Heart left ventricle (tissue), 16 donors: ENCODE measurements at places on chromosomes 1 and 21. TPM values are rescaled to one million over a fixed set of nuclear protein-coding genes. Genes with fewer than 3 reads are reported as not detected.

Gene C1orf53
- 15.2 TPM for total RNA-seq

DNA sequence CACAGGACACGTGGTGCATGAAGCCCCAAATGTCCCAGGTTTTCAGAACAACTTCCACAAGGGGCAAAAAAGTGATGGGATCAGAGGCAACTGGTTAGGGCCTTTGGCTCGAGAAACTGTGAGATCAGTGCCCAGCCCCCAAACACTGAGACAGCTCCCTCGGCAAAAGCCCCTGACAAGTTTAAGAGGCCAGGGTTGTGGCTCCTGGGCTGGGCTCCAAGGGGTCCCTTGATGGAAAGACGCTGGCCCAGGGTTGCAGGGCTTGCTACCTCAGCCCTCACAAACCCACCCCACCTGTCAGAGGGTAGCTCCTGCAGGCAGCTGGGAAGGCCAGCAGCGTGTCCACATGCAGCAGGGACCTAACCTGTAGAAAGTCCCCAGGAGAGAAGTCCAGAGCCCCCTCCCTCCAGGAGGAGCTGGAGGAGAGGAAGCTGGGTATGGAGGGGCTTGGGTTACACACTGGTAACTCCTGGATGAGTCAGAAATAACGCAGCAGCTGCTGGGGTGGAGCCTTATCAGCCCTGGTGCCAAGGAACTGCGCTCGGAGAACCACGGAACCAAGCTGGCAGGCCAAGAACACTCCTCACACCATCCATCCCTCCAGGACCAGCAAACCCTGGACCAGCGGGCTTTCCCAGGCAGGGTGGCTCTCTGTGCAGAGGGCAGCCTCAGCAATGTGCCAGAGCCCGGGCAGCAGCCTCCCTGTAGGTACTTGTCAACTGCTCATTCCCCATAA is 37.5 kb downstream of the CTNNBIP1 start:
- DNase-seq = no peak

Gene CYP4A11
- not detected for total RNA-seq

Gene PROK1
- total RNA-seq = 0.26 TPM

GRCh38 chr1:154880671-154881070 is 10.6 kb upstream of the KCNN3 start:
- no peak for DNase-seq

GRCh38 chr21:42231756-42232155 is 12.8 kb downstream of the ABCG1 start:
- DNase-seq = no peak
